ENCODE measurements at places on chromosomes 3 and 15. TPM values are rescaled to one million over a fixed set of nuclear protein-coding genes. Genes with fewer than 3 reads are reported as not detected.
A peak's percentile ranks its signal among the peaks of the same experiment; 100 is the strongest.

AP3B2 gene
- 0.86 TPM for total RNA-seq

PPARG gene
- 11.2 TPM for total RNA-seq

IL16 gene
- total RNA-seq = 21.8 TPM

EIF2A gene
- 73.1 TPM for total RNA-seq

DNA sequence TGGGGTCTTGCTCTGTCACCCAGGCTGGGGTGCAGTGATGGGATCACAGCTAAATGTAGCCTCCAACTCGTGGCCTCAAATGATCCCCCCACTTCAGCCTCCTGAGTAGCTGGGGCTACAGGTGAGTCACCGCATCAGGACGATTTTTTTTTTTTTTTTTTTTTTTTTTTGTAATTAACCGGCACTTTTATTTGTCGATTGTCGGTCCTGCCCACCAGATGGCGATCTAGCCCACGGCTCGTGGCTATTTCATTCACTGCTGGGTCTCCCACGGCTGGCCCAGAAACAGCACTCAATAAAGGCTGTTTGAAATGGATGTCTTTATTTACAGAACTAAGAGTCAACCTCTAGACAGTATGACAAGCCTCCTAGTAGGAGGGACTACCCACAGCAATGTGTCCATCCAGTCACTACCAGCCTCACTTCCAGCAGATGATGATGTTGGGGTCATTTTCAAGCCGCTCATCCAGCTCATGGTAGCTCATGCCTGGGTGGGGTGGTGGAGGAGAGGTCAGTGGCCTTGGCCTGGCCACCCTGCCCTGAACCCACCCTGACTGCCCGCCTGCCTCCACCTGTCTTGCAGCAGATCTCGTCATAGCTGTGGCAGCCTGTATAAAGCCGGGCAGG lies 1.8 kb upstream of the ZMYND10 start:
- no peak for DNase-seq

DNA sequence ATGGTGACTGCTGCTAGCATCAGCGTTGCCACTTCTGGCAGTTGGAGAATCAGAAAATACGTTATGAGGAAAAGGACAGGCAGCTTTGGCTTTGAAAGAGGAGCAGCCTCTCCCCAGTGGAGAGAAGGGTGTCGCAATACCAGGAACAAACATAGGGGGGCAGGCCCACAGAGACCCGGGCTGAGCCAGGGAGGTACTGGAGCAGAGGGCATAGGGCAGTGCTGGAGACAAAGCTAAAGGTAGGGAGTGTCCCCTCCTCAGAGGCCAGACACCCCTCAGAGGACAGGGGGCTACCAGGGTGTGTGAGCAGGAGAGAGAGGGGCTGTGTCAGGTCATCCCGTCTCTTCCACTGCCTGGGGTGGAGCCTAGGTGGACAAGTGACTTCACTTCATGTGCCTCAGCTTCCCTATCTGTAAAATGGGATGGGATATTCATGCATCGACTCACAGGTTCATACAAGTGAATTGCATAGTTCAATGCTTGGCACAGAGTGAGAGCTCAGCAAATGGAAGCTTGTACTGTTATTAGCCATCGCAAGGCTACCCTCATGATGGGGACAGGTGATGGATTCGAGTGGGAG lies 49.7 kb upstream of the LIMD1 start:
- DNase-seq = no peak

DNA sequence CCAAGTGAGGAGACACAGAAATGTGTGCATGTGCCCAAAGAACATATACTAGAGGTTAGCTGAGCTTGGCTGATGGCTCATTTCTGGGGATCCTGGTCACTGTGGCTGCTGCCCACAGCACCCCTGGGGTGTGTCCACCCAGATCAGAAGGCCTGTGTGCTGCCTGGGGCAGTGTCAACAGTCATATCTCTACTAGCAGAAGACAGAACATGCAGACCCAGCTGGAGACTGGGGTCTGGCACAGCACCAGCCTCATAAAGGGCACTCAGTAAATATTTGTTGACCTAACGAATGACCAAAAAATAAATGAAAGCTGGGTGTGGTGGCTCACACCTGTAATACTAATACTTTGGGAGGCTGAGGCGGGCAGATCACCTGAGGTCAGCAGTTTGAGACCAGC lies 16.4 kb downstream of the CHRNA3 start:
- DNase-seq = no peak

GRCh38 chr3:71131375-71132314 lies 451.9 kb downstream of the FOXP1 start:
- no peak for DNase-seq

DNA sequence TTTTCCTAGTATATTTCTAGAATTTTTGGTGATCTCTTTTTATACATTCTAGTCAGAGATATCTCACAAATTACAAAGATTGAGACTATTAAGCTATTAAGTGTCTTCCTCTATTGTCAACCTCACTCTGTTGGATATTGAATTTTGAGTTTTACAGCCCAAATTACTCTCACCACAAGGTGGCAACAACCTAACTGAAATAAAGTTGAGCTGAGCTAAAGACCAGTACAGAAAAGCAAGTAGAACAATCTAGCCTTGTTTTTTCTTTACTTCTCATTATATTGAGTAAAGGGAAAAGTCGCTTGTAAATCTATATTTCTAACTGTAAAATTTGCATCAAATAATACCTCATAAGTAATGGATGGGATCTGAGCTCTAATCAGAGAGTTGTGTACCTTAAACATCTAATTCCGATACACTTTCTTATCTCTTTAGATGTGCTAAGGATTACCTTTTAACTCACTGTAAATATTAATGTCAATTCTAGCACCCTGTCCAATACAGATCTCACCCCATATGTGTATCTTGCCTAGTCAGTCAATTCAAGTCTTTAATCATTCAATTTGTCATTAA lies 13.6 kb upstream of the COMMD2 start:
- DNase-seq = no peak

- no peak for DNase-seq
Observed at GRCh38 chr15:60835974-60836373, 357.0 kb upstream of the ICE2 start.

DNA sequence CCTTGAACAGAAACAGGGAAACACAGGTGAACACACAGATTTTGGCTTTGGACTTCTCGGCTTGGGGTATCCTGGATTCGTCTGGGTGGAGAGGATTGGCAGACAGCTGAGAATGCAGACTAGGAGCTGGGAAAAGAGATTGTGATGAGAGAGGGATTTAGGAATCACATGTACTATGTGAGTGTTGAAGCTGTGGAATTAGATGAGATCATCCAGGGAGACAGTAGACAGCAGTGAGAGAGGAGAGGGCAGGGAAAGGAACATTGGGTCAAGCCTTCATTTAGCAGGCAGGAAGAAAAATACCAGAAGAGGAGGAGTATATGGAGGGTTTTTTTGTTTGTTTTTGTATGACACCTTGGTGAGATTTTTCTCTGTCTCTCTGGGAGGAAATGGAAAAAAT lies 262.1 kb upstream of the TBL1XR1 start:
- DNase-seq = no peak

DNA sequence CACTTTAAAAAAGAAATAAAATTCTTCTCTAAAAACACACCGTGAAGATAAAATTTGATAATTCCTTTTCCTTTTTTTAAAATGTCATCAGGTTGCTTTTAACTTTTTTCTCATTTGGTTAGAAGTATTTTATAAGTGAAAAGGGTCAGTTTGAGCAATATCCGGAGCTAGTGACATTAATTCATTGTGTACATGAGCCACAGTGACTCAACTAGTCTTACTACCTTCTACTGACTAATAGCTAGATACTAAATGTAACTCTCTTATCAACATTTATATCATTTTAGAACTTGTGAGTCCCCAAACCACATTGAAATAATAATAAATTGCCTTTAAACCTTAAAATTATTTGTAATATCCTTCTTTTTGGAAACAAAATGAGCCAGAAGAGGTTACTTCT lies 101.2 kb upstream of the ZBTB20 start:
- DNase-seq = no peak

DNA sequence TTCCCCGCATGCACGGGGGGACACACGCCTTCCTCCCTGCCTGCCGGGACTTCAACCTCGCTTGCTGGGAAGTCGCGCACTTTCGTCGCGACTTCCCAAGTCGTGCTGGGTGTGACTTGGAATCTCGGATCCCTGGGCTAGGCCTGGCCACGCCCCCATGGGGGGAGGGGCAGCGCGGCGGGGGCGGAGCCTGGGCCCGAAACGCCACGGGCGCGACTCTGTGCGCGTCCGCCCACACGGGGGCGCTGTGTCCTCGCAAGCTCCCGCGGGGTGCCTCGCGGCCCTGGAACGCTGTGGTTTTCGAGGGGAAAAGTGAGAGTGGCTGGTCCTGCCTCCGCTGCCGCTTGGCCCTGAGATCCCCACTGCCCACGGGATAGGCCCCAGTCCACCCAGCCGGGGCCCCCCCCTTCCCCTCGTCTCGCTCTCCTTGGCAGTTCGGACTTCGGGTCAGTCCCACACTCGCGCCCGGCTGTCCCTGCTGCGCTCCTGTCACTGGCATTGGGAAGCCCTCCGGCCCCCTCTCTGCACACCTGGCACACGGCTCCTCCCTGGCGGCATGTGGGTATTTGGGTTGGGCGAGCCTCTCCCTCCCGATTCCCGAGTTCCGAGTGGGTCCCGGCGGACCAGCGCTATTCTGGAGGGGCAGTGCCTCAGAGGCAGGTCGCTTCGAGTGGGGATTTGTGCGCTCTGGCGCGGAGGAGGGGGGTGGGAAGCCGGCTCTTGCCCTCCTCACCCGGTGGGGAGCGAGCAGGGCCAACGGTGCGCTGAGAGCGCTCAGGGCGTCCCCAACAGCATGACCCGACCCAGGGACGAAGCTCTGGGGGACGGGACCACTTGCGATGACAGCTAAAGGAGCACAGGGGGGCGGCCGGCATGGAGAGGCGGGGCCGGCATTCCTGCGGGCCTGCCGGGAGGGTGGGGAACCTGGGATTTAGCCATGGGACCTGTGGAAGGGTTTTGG lies 23.6 kb downstream of the SEC61A1 start:
- peak; percentile 97 for DNase-seq

GRCh38 chr15:75620841-75621391 lies 4.6 kb downstream of the SNUPN start:
- DNase-seq = peak; percentile 96

- no peak for DNase-seq
Observed at GRCh38 chr3:99119385-99119784, 217.9 kb upstream of the DCBLD2 start.

DNA sequence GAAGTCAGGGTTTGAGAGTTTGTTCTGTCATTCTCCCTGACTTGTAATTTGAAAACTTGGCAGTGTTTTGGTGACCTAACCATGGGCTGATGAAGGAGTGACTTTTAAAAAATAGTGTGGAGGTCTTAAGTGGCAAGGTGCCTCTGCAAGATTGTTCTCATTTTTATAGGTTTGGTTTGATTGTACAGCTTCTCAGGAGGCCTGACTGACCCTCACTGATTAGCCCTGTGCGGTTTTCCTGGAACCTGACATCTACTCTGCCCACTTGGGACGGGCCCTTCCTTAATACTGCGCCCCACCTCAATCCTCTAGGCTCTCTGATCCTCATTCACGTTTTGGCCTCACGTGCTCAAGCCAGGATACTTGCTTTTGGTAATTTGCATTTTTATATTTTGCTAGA lies 2.8 kb downstream of the UBE2E1 start:
- no peak for DNase-seq

DNA sequence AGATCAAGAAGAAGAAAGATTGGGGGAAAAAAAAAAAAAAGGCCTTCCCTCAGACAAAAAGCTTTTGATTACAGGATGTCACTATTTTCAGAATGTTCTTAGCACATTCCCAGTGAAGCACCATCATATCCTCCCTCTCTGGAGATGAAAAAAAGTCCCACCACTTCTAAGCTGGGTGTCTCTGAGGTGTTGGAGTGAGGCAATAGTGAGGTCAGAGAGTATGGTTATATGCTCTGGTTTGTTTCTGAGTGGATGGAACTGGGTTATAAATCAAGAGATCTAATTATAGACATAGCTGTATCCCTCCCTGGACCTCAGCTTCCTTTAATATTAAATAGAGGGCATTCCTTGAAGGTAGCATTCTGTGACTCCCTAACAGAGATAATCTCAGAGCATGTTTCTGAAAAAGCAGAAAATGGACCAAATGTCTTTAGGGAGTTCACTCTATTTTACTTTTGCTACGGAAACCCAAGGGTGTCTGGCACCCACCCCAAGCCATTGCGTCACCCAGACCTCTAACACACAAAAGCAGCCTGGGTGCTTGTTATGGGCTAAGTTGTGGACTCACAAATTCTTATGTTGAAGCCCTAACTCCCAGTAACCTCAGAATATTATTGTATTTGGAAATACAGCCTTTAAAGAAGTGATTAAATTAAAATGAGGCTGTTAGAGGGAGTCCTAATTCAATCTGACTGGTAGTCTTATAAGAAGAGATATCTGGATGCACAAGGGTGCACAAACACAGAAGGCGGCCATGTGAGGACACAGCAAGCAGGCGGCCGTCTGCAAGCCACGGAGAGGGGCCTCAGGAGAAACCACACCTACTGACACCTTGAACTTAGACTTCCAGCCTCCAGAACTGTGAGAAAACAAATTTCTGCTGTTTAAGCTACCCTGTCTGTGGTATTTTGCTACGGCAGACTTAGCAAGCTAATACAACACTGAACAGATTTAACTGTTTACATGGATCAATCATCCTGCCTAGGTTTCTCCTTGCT lies 81.5 kb downstream of the MB21D2 start:
- DNase-seq = no peak

DNA sequence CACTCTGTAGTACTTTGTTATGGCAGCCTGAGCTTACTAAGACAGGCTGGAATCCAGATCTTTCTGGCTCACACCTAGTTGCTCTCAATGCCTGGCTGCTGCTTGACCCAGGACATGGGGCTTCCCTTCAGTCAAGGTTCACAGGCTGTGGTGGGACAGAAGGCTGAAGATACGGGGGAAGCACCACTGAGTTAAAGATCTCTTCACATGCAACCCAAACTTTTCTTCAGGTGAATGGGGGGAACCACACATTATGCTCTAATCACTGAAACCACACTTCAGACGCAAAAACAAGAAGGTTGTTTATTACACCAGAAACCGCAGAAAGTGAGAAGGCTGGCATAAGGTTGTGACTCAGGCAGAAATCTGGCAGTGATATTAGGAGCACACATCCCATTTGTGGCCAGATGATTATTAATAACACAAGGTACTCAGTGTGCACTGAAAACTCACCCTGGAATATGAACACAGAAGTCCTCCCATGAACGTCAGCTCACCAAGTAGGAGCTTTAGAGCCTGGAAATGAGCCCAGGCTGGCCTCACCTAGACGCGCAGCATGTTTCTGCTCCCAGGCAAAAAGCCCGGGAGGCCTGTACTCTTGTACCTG lies 230.5 kb upstream of the CHRNA7 start:
- no peak for DNase-seq
